Naive B cell (primary cell): ENCODE measurements at places on chromosomes 11 and 22.

DNA sequence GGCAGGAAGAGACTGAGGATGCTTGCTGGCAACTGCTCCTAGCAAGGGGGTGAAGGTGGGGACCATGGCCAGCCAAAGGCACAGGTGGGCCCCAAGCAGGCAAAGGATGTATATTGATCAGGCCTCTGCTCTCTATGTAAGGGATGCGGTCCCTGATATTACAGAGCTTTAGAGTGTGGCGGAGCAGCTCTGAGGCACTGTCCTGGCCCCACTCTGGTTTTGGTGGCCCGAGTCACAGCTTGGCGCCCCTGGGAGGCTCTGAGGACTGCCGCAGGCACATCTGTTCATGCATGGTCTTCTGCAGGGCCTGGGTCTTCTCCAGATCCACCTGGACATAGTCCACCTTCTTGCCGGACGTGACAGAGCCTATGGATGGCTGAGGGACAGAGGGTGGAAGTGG lies 45.5 kb downstream of the GAB4 start:
- no peaks in the 10 kb centered on the region for H3K4me1 ChIP-seq
- no peaks in the 10 kb centered on the region for H3K36me3 ChIP-seq
- H3K4me3 ChIP-seq, result no peak overlapping the region
- no peak for DNase-seq
- H3K27me3 ChIP-seq, result peaks cover 13% of the 10 kb centered on the region

- H3K36me3 ChIP-seq, result no peaks in the 10 kb centered on the region
- no peak overlapping the region for H3K4me3 ChIP-seq
- peaks cover 45% of the 10 kb centered on the region for H3K27me3 ChIP-seq
- peaks cover 5% of the 10 kb centered on the region for H3K4me1 ChIP-seq
These were observed 474.4 kb downstream of the BRD1 start for GRCh38 chr22:49353235-49353634.

GRCh38 chr11:111762981-111763643 lies 3.1 kb downstream of the PPP2R1B start:
- no peak for DNase-seq
- no peak overlapping the region for H3K4me3 ChIP-seq
- peaks cover 19% of the 10 kb centered on the region for H3K36me3 ChIP-seq

- no peaks in the 10 kb centered on the region for H3K36me3 ChIP-seq
- peak overlapping the region; percentile 99 for H3K27ac ChIP-seq
- H3K27me3 ChIP-seq, result peaks cover 6% of the 10 kb centered on the region
- no peak overlapping the region for H3K4me3 ChIP-seq
- H3K4me1 ChIP-seq, result peaks cover 56% of the 10 kb centered on the region
These were observed 34.4 kb downstream of the LRRC32 start for GRCh38 chr11:76635991-76636738.

GRCh38 chr22:43993072-43993760 lies 30.9 kb upstream of the PARVB start:
- H3K4me1 ChIP-seq, result peaks cover 53% of the 10 kb centered on the region
- DNase-seq, result peak; percentile 66
- H3K36me3 ChIP-seq, result peaks cover 9% of the 10 kb centered on the region
- no peaks in the 10 kb centered on the region for H3K27me3 ChIP-seq

GRCh38 chr22:29244785-29245625 lies 22.8 kb downstream of the RHBDD3 start:
- no peak overlapping the region for H3K27ac ChIP-seq
- no peak overlapping the region for H3K4me3 ChIP-seq
- H3K36me3 ChIP-seq, result peaks cover 14% of the 10 kb centered on the region
- peaks cover 3% of the 10 kb centered on the region for H3K4me1 ChIP-seq
- no peak for DNase-seq

- no peaks in the 10 kb centered on the region for H3K27me3 ChIP-seq
- no peaks in the 10 kb centered on the region for H3K36me3 ChIP-seq
- no peak overlapping the region for H3K4me3 ChIP-seq
- H3K4me1 ChIP-seq, result no peaks in the 10 kb centered on the region
- no peak overlapping the region for H3K27ac ChIP-seq
- no peak for DNase-seq
These were observed 70.4 kb downstream of the MYO7A start for GRCh38 chr11:77198440-77198849.

DNA sequence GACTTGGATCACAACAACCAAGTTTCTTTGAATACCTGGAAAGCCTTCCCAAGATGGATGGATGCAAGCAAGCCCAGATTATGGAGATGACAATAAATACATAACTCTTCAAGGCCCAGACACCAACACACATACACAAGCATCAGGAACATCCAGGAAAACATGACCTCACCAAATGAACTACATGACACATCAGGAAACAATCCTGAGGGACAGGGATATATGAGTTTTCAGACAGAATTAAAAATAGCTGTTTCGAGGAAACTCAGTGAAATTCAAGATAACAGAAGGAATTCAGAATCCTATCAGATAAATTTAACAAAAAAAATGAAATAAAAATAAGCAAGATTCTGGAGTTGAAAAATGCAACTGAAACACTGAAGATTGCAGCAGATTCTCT lies 659.4 kb downstream of the METTL15 start:
- H3K4me3 ChIP-seq, result no peak overlapping the region
- no peak overlapping the region for H3K27ac ChIP-seq
- H3K36me3 ChIP-seq, result no peaks in the 10 kb centered on the region
- no peaks in the 10 kb centered on the region for H3K27me3 ChIP-seq

GRCh38 chr11:47406896-47407745 lies 1.3 kb upstream of the SLC39A13 start:
- H3K4me1 ChIP-seq, result peaks cover 44% of the 10 kb centered on the region
- no peaks in the 10 kb centered on the region for H3K36me3 ChIP-seq
- no peak for DNase-seq
- H3K27me3 ChIP-seq, result no peaks in the 10 kb centered on the region
- peak overlapping the region; percentile 93 for H3K27ac ChIP-seq

- H3K27ac ChIP-seq, result no peak overlapping the region
- no peak for DNase-seq
- no peaks in the 10 kb centered on the region for H3K27me3 ChIP-seq
- H3K36me3 ChIP-seq, result no peaks in the 10 kb centered on the region
- H3K4me1 ChIP-seq, result no peaks in the 10 kb centered on the region
These were observed 89.9 kb upstream of the OR5AK2 start for GRCh38 chr11:56898856-56899255.

DNA sequence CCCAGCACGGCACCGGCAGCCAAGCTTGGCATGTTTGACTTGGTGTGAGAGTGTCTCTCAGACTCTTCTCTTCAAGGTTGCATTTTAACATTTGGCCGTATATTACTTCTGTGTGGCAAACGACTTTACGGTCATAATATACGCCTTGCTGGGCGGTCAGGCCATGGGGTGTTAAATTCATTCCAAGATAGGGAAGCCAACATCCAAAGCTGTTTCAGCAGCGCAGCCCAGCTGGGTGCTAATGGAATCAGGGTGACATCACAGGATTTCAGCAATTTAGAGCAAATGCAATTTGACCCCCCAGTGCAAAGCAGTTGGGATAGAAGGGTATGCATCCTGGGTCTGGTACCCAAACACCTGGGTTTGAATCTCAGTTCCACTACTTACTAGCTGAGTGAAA lies 16.7 kb upstream of the MYH9 start:
- no peak for DNase-seq
- peaks cover 52% of the 10 kb centered on the region for H3K4me1 ChIP-seq
- H3K36me3 ChIP-seq, result no peaks in the 10 kb centered on the region
- H3K27ac ChIP-seq, result peak overlapping the region; percentile 95
- H3K4me3 ChIP-seq, result no peak overlapping the region
- no peaks in the 10 kb centered on the region for H3K27me3 ChIP-seq

GRCh38 chr11:2535673-2536439 lies 91.0 kb downstream of the KCNQ1 start:
- H3K4me1 ChIP-seq, result peaks cover 23% of the 10 kb centered on the region
- no peak overlapping the region for H3K27ac ChIP-seq
- no peak overlapping the region for H3K4me3 ChIP-seq

GRCh38 chr22:20510811-20511577 lies 3.6 kb downstream of the MED15 start:
- H3K27me3 ChIP-seq, result no peaks in the 10 kb centered on the region
- no peak overlapping the region for H3K27ac ChIP-seq
- peaks cover 76% of the 10 kb centered on the region for H3K4me1 ChIP-seq

DNA sequence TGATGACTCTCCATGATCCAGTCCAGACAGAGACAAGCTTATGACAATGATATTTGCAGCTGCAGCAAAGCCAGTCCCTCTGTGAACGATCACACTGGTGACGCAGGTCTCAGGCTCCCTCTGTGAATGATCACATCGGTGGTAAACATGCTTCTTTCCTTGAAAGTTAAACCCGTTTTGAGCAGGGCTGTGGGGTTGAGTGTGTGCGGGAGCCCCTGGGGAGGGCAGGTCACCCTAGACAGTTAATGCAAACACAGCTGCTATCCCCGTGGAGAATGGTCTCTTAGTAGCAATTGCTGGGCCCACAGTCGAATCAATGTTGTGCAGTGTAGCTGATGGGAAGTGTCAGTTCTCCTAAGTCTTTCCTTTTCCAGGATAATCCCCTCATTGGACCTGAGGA lies 71.0 kb upstream of the KIRREL3 start:
- H3K27me3 ChIP-seq, result no peaks in the 10 kb centered on the region
- H3K4me1 ChIP-seq, result peaks cover 6% of the 10 kb centered on the region
- DNase-seq, result no peak
- H3K36me3 ChIP-seq, result no peaks in the 10 kb centered on the region
- no peak overlapping the region for H3K27ac ChIP-seq
- H3K4me3 ChIP-seq, result no peak overlapping the region

GRCh38 chr22:47550524-47551430 lies 788.3 kb downstream of the TBC1D22A start:
- H3K27ac ChIP-seq, result no peak overlapping the region
- H3K4me3 ChIP-seq, result no peak overlapping the region
- H3K36me3 ChIP-seq, result no peaks in the 10 kb centered on the region
- DNase-seq, result no peak
- H3K4me1 ChIP-seq, result no peaks in the 10 kb centered on the region

DNA sequence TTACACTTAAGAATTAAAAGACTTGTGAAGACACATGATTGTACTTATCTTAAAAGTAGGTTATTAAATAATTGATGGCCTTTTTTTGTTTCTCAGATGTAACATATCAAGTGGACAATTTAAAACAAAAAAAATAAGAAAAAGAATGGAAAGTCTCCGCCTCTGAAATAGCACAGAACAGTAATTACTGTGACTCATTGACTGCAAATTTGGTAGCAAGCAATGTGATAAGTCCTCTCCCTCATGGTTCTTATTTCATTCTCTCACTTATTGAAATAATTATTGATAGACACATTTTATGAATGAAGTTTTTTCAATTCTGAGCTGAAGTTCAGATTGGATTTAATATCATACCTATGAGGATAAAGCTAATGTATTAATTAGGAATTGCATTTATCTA lies 717.9 kb upstream of the LUZP2 start:
- H3K27ac ChIP-seq, result no peak overlapping the region

DNA sequence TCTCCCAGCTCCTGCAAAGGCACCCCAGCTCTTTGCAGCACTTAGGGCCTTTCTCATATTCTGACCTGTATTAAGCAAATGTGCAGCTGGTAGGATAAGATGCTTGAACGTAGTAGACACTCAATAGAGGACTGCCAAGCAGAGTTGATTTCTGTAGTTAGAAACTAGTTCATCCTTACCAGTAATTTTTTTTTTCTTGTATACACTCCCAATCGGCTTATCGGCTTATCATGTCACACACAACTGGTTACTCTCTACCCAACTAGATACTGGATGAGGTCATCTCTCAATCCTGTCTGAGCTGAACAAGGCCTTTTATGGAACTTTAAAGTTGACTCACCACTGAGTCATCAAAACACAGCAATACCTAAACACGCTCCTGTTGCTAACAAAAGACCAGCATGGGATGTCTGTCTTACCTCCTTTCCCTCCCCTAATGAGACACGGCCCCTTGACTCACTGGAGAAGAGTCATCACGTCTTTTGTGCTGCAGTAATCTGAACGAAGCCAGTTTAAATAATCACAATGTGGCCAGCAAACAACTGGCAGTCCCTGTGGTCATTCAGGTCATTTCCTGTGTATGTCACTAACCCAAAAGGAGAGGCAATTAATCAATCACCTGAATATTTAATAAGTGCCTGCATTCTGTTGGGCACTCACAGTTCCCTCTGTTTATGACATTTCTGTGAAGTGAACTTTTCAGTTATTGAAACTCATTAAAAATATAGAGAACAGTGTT lies 7.5 kb upstream of the WEE1 start:
- no peaks in the 10 kb centered on the region for H3K27me3 ChIP-seq
- peaks cover 26% of the 10 kb centered on the region for H3K4me1 ChIP-seq
- H3K4me3 ChIP-seq, result no peak overlapping the region
- H3K27ac ChIP-seq, result no peak overlapping the region

GRCh38 chr22:25574736-25575135 lies 10.3 kb downstream of the GRK3 start:
- no peak for DNase-seq
- H3K4me3 ChIP-seq, result no peak overlapping the region
- peak overlapping the region; percentile 38 for H3K27ac ChIP-seq
- H3K27me3 ChIP-seq, result no peaks in the 10 kb centered on the region

GRCh38 chr22:40509401-40510134 lies 127.0 kb downstream of the MRTFA start:
- no peak overlapping the region for H3K4me3 ChIP-seq
- DNase-seq, result no peak
- H3K36me3 ChIP-seq, result no peaks in the 10 kb centered on the region
- no peak overlapping the region for H3K27ac ChIP-seq
- peaks cover 5% of the 10 kb centered on the region for H3K4me1 ChIP-seq

- no peak overlapping the region for H3K4me3 ChIP-seq
- peaks cover 21% of the 10 kb centered on the region for H3K4me1 ChIP-seq
- H3K27me3 ChIP-seq, result peaks cover 46% of the 10 kb centered on the region
- no peaks in the 10 kb centered on the region for H3K36me3 ChIP-seq
- H3K27ac ChIP-seq, result no peak overlapping the region
These were observed 88.2 kb upstream of the SEPTIN5 start for GRCh38 chr22:19626042-19626587.

DNA sequence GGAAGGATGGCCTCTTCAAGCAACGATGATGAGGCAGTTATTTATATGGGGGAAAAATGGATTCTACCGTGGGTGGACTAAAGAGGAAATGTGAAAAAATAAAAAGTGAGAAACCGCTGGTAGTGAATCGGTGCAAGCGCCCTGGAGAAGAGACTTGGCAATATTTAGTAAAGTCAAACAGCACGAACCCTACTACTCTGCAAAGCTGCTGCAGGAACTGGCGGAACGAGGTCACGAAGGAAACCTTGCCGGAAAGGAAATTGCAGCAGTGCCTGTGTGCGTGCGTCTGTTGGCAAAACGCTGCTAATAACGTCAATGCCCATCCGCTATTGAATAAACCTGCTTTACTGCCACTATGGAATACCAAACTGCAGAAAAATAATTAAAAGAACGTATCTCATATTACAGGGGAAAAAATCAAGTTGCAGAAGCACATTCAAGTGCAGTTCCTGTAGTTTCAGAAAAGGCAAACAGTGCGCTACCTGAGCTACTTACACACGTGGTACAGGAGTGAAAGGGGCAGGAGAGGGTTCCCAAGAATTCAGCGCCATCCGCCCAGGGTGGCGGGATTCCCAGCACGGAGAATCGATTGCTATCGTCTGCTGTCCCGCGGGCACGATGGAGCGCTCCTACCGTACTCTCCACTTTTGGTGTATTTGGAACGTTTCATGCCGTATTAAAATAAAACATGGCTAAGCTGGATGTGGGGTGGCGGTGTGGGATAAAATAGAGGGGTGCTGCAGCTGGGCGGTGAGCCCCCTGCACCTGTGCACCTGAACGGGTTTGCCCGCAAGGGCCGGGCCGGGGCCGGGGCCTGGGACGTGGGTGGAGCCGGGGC lies 585 bp upstream of the NADSYN1 start:
- H3K4me1 ChIP-seq, result peaks cover 39% of the 10 kb centered on the region
- peak overlapping the region; percentile 95 for H3K4me3 ChIP-seq
- peak overlapping the region; percentile 93 for H3K27ac ChIP-seq
- H3K27me3 ChIP-seq, result no peaks in the 10 kb centered on the region

GRCh38 chr11:18671246-18671645 lies 27.3 kb upstream of the TMEM86A start:
- peak overlapping the region; percentile 38 for H3K27ac ChIP-seq
- H3K4me3 ChIP-seq, result no peak overlapping the region
- no peaks in the 10 kb centered on the region for H3K4me1 ChIP-seq
- H3K36me3 ChIP-seq, result no peaks in the 10 kb centered on the region
- no peak for DNase-seq
